Ascending aorta (tissue), 2 donors: ENCODE measurements at places on chromosomes 2 and 18. TPM values are rescaled to one million over a fixed set of nuclear protein-coding genes. Genes with fewer than 3 reads are reported as not detected.

- DNase-seq = no peak
- H3K27me3 ChIP-seq = no peaks in the 10 kb centered on the region
- H3K4me1 ChIP-seq = no peaks in the 10 kb centered on the region
Observed at GRCh38 chr18:74652392-74652988, 54.8 kb downstream of the ZNF407 start.

LRRC30 gene
- not detected for total RNA-seq

GRCh38 chr2:224764565-224765236 lies 48.5 kb upstream of the CCDC195 start:
- H3K4me3 ChIP-seq = no peak overlapping the region
- no peaks in the 10 kb centered on the region for H3K4me1 ChIP-seq
- DNase-seq = no peak
- H3K27me3 ChIP-seq = no peaks in the 10 kb centered on the region
- peaks cover 16% of the 10 kb centered on the region for H3K36me3 ChIP-seq

GRCh38 chr2:99336804-99337112 lies 431 bp upstream of the EIF5B start:
- H3K27ac ChIP-seq = peak overlapping the region; percentile 96
- peak overlapping the region; percentile 72 for H3K4me3 ChIP-seq
- H3K36me3 ChIP-seq = peaks cover 5% of the 10 kb centered on the region
- DNase-seq = no peak

DNA sequence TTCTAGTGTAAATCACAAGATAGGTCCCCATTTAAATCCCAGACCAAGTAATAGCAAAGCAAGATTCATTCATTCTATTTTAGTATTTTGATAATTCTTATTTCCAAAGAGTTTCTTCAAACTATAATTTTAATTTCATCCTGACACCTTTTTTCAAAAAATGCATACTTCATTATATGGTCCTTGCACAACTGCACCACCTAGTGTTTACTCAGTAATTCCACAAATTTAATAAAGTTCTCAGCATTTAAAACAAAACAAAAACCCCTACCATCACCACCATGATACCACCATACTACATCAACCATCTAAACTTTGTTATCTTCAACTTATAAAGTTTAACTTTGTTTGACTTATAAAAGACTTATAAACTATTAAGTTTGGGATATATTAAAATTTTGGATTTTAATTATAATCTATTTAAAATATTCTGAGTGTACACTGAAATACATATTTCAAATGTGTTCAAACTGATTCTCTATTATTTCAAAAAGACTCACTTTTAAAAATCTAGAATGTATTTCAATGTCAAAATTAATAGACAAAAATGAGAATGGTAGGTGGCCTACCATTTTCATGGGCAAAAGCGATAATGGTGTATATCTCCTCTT lies 44.2 kb downstream of the WDPCP start:
- no peaks in the 10 kb centered on the region for H3K36me3 ChIP-seq
- no peak for DNase-seq
- H3K27me3 ChIP-seq = no peaks in the 10 kb centered on the region
- no peak overlapping the region for H3K27ac ChIP-seq

DNA sequence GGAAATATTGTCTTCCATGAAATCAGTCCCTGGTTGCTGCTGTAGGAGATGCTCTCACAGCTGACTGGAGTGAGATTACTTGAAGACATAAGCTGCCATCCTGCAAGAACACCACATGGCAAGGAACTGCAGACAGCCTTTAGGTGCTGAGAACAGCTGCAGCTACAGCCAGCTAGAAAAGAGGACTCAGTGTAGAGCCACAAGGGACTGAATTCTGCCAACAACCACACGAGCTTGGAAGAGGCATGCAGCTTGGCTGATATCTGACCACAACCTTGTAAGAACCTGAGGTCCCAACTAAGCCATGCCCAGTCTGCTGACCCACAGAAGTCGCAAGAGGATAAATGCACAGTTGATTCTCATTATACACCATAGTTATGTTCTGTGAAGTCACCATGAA lies 181.8 kb upstream of the ARL4C start:
- H3K36me3 ChIP-seq = no peaks in the 10 kb centered on the region
- H3K27me3 ChIP-seq = no peaks in the 10 kb centered on the region
- peak overlapping the region; percentile 72 for H3K27ac ChIP-seq
- H3K4me3 ChIP-seq = no peak overlapping the region

GRCh38 chr2:142495141-142495540 lies 364.3 kb upstream of the LRP1B start:
- H3K4me3 ChIP-seq = no peak overlapping the region
- no peak overlapping the region for H3K27ac ChIP-seq
- no peaks in the 10 kb centered on the region for H3K27me3 ChIP-seq
- no peak for DNase-seq

- no peaks in the 10 kb centered on the region for H3K36me3 ChIP-seq
- H3K4me1 ChIP-seq = peaks cover 15% of the 10 kb centered on the region
- H3K27me3 ChIP-seq = no peaks in the 10 kb centered on the region
- H3K27ac ChIP-seq = peak overlapping the region; percentile 40
Observed at GRCh38 chr2:127081826-127082633, 24.9 kb downstream of the BIN1 start.

GRCh38 chr2:205656461-205656860 lies 25.8 kb upstream of the NRP2 start:
- H3K4me1 ChIP-seq = peaks cover 20% of the 10 kb centered on the region
- no peaks in the 10 kb centered on the region for H3K36me3 ChIP-seq

DNA sequence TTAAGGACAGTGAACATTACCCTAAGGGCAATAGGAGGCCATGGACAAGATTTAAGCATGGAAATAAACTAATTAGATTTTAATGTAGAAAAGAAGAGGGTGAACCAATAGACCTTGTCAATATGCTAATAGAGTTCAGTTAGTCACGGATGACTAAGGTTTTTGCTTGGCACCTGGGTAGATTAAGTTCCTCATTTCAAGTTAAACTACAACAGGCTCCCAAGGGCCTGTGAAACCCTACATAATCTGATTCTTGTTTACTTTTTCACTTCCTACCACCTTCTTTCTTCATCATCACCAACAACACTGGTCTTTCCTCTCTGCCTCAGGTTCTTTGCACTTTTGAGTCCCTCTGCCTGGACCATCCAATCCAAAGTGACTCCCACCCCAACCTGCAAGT lies 14.8 kb downstream of the SP110 start:
- H3K4me3 ChIP-seq = no peak overlapping the region
- no peaks in the 10 kb centered on the region for H3K4me1 ChIP-seq
- H3K27me3 ChIP-seq = no peaks in the 10 kb centered on the region
